ENCODE measurements at places on chromosomes 4 and X. TPM values are rescaled to one million over a fixed set of nuclear protein-coding genes. Genes with fewer than 3 reads are reported as not detected.

The AFF2 gene
- total RNA-seq = 0.24 TPM

The LUZP4 gene
- total RNA-seq = not detected

The LPAR4 gene
- total RNA-seq = not detected

The IRS4 gene
- total RNA-seq = not detected

The SYTL4 gene
- 1.9 TPM for total RNA-seq

The ART3 gene
- not detected for total RNA-seq

The RRAGB gene
- 22.8 TPM for total RNA-seq

The ASB9 gene
- total RNA-seq = 0.64 TPM

The GRID2 gene
- under 0.01 TPM for total RNA-seq

The HTR2C gene
- total RNA-seq = not detected

The ARX gene
- total RNA-seq = not detected

The BEX1 gene
- not detected for total RNA-seq

The MSANTD1 gene
- total RNA-seq = 0.21 TPM

The WDR45 gene
- total RNA-seq = 37.4 TPM

The FGFBP2 gene
- total RNA-seq = not detected

The STAP1 gene
- total RNA-seq = not detected

The DMD gene
- total RNA-seq = 3.4 TPM

The TMPRSS11F gene
- 0.85 TPM for total RNA-seq

The AREG gene
- total RNA-seq = 225 TPM

The ASMTL gene
- 5.3 TPM for total RNA-seq

The CTAG1B gene
- not detected for total RNA-seq

The MGST2 gene
- 61.4 TPM for total RNA-seq

The CLGN gene
- 95.7 TPM for total RNA-seq

The GAGE1 gene
- total RNA-seq = not detected

The CCDC110 gene
- total RNA-seq = under 0.01 TPM

The QDPR gene
- total RNA-seq = 9.9 TPM

The MAP3K15 gene
- not detected for total RNA-seq

The TBC1D8B gene
- 4.3 TPM for total RNA-seq

The HEPH gene
- not detected for total RNA-seq

The HS3ST1 gene
- total RNA-seq = 2.3 TPM

The KLHL13 gene
- total RNA-seq = 2.3 TPM

The PDE6B gene
- 0.21 TPM for total RNA-seq
